ENCODE measurements at places on chromosomes 5 and 9. TPM values are rescaled to one million over a fixed set of nuclear protein-coding genes. Genes with fewer than 3 reads are reported as not detected.

DNA sequence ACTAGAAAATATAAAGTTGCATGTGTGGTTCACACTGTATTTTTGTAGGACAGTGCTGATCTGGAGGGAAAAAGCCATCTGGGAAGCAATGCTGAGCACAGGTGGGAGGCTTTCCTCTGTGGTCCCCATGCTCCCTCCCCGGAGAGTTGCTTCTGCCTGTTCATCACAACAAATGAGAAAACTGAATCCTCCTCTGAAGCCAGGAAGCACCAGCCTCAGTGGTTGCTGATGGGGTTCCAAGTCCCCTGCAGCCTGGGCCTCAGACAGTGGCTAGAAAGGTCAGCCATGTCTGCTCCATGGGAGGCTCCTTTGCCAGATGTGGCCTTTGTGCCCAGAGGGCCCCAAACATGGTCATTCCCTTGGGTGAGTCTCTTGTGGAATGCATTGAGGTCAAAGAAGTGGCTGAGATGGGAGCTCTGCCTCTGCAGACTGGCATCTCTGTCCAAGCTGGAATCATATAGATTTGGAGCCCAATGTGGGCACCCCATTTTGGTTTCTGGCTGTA is 77.6 kb downstream of the C5orf15 start:
- peaks cover 21% of the 10 kb centered on the region for H3K4me1 ChIP-seq
- no peaks in the 10 kb centered on the region for H3K36me3 ChIP-seq
- no peak overlapping the region for H3K27ac ChIP-seq
- no peaks in the 10 kb centered on the region for H3K27me3 ChIP-seq
- no peak overlapping the region for H3K4me3 ChIP-seq
- DNase-seq: no peak

CCL28 gene
- total RNA-seq: 16.8 TPM

DNA sequence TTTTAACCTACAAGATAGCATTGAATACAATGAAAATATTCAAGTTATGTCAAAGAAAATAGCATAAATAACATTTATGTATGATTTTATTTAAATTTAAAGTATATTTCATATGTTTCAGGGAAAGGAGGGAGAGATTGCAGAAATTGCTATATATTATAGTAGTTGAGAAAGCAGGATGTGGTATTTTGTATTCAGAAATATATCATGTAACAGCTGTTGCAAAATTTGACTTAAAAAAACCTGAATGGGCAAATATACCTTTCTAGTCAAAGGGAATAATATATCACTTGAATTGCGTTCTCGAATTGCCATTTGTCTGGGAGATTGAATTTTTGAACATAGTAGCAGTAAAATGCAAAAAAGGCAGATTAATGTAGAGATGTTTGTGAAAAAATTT is 80.6 kb downstream of the PAM start:
- no peaks in the 10 kb centered on the region for H3K36me3 ChIP-seq
- H3K4me3 ChIP-seq: no peak overlapping the region

PDE6A gene
- total RNA-seq: not detected

GRCh38 chr5:67476531-67476930 is 279.9 kb upstream of the CD180 start:
- no peaks in the 10 kb centered on the region for H3K36me3 ChIP-seq
- H3K27ac ChIP-seq: no peak overlapping the region
- DNase-seq: no peak
- no peaks in the 10 kb centered on the region for H3K4me1 ChIP-seq

DNA sequence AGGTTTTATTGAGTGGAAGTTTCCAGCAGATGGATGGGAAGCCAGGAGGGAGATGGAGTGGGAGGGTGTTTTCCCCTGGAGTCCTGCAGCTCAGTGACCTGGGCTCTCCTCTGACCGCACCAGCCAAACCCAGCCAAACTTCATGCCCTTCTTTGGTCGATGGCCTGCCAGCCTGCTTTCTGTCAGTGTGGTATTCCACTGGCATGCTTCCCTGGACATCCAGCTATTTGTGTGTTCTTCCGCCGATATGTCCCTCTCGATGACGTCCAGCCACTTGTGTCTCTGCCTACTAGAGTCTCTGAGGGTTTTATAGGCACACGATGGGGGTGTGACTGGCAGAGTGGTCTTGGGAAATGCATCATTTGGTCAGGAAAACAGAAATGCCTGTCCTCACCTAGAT is 33.8 kb downstream of the GPBP1 start:
- H3K27ac ChIP-seq: no peak overlapping the region
- no peak overlapping the region for H3K4me3 ChIP-seq
- H3K36me3 ChIP-seq: no peaks in the 10 kb centered on the region
- peaks cover 31% of the 10 kb centered on the region for H3K4me1 ChIP-seq

CDC42SE2 gene
- 161 TPM for total RNA-seq

GRCh38 chr5:101473483-101473882 is 570.4 kb upstream of the ST8SIA4 start:
- H3K4me3 ChIP-seq: no peak overlapping the region
- no peaks in the 10 kb centered on the region for H3K4me1 ChIP-seq
- H3K36me3 ChIP-seq: no peaks in the 10 kb centered on the region
- no peaks in the 10 kb centered on the region for H3K27me3 ChIP-seq
- DNase-seq: no peak

OR1Q1 gene
- total RNA-seq: not detected

GRCh38 chr9:113932906-113933584 is 56.9 kb downstream of the ZNF618 start:
- H3K36me3 ChIP-seq: no peaks in the 10 kb centered on the region
- no peaks in the 10 kb centered on the region for H3K27me3 ChIP-seq
- no peak overlapping the region for H3K27ac ChIP-seq
- no peak for DNase-seq

GRCh38 chr5:116557669-116558271 is 16.9 kb downstream of the SEMA6A start:
- peaks cover 6% of the 10 kb centered on the region for H3K4me1 ChIP-seq
- no peak overlapping the region for H3K27ac ChIP-seq
- no peak for DNase-seq
- H3K4me3 ChIP-seq: no peak overlapping the region

- no peaks in the 10 kb centered on the region for H3K4me1 ChIP-seq
- H3K4me3 ChIP-seq: no peak overlapping the region
Measured at GRCh38 chr5:41778410-41778809, 91.8 kb downstream of the OXCT1 start.

- no peaks in the 10 kb centered on the region for H3K36me3 ChIP-seq
- H3K4me3 ChIP-seq: no peak overlapping the region
- no peaks in the 10 kb centered on the region for H3K27me3 ChIP-seq
- H3K27ac ChIP-seq: no peak overlapping the region
- no peak for DNase-seq
Measured at GRCh38 chr5:172412724-172413286, 41.5 kb downstream of the SH3PXD2B start.

GRCh38 chr9:106669835-106670234 is 193.1 kb upstream of the ZNF462 start:
- H3K4me3 ChIP-seq: no peak overlapping the region
- no peaks in the 10 kb centered on the region for H3K27me3 ChIP-seq
- H3K27ac ChIP-seq: no peak overlapping the region
- DNase-seq: no peak
- no peaks in the 10 kb centered on the region for H3K4me1 ChIP-seq

DNA sequence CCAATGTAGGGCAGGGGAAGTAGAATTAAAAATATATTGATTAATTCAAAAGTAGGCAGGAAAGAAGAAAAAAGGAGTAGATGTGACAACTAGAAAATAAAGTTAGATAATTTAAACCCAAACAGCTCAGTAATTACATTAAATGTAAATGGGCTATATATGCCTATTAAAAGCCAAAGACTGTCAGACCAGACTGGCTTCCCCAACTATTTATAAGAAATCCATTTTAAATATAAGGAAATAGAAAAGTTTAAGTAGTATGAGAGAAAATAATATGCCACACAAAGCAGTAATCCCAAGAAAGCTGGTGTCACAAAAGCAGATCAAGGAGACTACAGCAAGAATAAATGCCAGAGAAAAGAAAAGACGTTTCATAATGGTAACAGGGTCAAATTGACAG is 28.9 kb upstream of the SARDH start:
- no peak overlapping the region for H3K27ac ChIP-seq
- peaks cover 85% of the 10 kb centered on the region for H3K36me3 ChIP-seq
- H3K4me1 ChIP-seq: no peaks in the 10 kb centered on the region
- DNase-seq: no peak
- no peak overlapping the region for H3K4me3 ChIP-seq

GRCh38 chr5:91632871-91633270 is 249.8 kb upstream of the ARRDC3 start:
- no peaks in the 10 kb centered on the region for H3K36me3 ChIP-seq
- H3K27ac ChIP-seq: no peak overlapping the region
- H3K4me3 ChIP-seq: no peak overlapping the region
- no peaks in the 10 kb centered on the region for H3K4me1 ChIP-seq

DNA sequence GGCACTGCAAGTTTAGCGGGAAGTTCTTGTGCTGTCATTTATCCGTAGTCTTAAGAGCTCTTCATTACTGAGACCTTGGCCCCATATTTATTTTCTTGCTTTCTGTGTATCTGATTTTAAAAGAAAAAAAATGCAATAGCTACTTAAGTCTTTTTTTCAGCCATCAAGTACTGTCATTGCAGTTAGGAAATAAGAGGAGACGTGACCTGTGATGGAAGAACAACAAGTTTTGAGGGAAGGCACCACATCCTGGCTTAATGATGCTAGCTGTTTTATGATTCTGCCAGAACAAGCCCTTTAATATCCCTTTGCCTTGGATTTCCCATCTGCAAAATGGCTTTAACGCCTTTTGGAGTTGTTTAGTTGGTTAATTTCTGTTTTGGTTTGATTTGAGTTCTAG is 3.8 kb downstream of the RGMB start:
- H3K27me3 ChIP-seq: no peaks in the 10 kb centered on the region
- H3K36me3 ChIP-seq: peaks cover 19% of the 10 kb centered on the region
- no peak for DNase-seq

DNA sequence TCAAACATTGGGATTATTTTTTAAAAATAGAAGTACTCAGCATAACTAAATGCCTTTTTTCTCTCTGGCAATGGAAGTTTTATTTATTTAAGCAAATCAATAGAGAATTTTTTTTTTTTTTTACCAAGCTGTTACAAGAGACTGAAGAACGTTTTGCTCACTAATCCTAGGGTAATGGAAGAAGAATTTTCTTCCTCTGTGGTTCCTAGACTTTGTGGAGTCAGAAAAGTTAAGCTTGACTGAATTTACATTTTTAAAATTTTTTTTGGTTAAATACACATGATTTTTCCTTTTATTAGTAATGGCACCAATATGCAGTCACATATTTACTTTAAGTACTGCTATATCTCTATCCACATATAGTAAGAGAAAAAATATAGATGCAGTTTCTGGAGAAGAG is 189.8 kb downstream of the PCSK1 start:
- H3K4me3 ChIP-seq: no peak overlapping the region
- H3K4me1 ChIP-seq: no peaks in the 10 kb centered on the region
- no peaks in the 10 kb centered on the region for H3K36me3 ChIP-seq
- H3K27me3 ChIP-seq: no peaks in the 10 kb centered on the region
- H3K27ac ChIP-seq: no peak overlapping the region

DNA sequence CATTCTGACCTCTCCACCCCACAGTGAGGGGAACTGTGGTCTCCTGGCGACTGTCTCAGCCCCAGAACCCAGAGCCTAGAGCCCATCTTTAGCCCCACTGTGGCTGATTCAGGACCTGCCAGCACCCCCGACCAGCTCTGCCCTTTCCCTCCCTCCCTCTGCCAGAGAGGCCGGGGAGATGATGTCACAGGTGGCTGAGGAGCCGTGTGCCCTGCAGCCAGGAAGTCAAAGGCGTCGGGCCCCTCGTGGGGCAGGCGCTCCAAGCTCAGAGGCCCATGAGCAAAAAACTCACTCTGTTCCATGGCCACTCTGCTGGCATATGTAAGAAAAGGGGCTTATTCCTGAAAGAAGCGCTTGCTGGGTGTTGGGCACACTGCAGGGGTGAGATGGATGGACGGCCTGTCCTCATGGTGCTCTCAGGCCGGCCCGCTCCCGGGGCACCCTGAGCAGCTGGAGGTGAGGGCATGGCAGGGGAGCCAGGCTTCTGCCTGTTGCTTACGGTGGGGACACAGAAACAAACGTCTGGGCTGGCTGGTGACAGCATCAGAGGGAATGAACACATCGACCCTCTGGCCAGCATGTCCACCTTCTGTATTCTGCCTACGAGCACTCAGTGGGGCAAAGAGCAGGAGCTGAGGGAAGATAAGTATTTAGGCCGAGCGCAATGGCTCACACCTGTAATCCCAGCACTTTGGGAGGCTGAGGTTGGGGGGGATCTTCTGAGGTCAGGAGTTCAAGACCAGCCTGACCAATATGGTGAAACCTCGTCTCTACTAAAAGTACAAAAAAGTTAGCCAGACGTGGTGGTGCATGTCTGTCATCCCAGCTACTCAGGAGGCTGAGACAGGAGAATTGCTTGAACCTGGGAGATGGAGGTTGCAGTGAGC is 41.1 kb downstream of the LAMC3 start:
- H3K4me1 ChIP-seq: peaks cover 11% of the 10 kb centered on the region
- DNase-seq: no peak
- no peak overlapping the region for H3K4me3 ChIP-seq

GRCh38 chr9:134291961-134292871 is 34.0 kb upstream of the RXRA start:
- H3K36me3 ChIP-seq: no peaks in the 10 kb centered on the region
- H3K27ac ChIP-seq: no peak overlapping the region
- H3K4me1 ChIP-seq: peaks cover 14% of the 10 kb centered on the region
- DNase-seq: no peak
- H3K27me3 ChIP-seq: no peaks in the 10 kb centered on the region

DNA sequence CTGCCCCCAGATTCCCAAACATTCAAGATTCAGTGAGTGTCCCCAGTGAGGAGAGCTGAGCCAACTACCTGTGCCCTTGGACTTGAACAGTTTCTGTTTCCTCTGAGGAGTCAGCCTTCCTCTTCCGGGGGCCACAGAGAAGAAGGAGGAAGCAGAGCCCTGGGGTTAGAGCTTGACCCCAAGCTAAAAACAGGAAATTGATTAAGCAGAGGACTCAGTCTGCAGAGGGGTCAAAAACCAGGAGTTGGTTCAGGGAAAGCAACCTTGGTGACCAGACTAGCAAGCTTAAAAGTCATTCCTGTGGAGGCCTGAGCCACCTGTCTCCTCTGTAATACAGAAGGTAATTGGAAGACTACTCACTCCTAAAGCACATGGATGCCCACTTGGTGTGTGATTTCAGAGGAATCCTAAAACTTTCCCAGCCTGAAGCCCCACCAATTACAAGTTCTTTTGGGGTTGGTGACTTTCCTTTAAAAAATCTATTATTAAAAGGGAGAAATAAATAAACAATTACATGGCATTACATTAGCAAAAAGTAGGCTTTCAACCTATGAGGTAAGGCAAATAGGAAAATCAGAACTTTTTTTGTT is 64.2 kb upstream of the SELENOP start:
- no peak overlapping the region for H3K4me3 ChIP-seq
- no peak overlapping the region for H3K27ac ChIP-seq
- no peaks in the 10 kb centered on the region for H3K36me3 ChIP-seq
- peaks cover 3% of the 10 kb centered on the region for H3K4me1 ChIP-seq
- DNase-seq: no peak

ACTBL2 gene
- not detected for total RNA-seq

- no peaks in the 10 kb centered on the region for H3K4me1 ChIP-seq
- no peak overlapping the region for H3K27ac ChIP-seq
- no peaks in the 10 kb centered on the region for H3K27me3 ChIP-seq
- no peak overlapping the region for H3K4me3 ChIP-seq
- H3K36me3 ChIP-seq: no peaks in the 10 kb centered on the region
Measured at GRCh38 chr5:23721336-23721735, 213.9 kb downstream of the PRDM9 start.
